ENCODE measurements at places on chromosomes 5 and 9.

DNA sequence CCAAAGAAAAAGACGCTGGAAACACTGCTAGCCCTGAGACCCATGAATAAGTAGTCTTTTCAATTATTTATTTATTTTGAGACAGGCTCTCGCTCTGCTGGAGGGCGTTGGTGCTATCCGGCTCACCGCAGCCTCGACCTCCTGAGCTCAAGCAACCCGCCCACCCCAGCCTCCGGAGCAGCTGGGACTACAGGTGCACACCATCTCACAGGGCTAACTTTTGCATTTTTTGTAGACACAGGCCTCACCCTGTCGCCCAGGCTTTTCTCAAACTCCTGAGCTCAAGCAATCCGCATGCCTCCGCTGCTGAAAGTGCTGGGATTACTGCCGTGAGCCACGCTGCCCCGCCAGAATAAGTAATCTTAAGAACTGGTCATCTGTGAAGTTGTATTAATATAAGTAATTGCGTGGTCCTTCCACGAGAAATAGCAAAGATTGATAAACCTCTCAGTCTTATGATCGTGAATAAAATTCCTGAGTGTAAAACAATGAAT lies 1.6 kb downstream of the ANXA2R start:
- H3K4me3 ChIP-seq: peak overlapping the region; percentile 17
- peak; percentile 84 for DNase-seq
- no peaks in the 10 kb centered on the region for H3K27me3 ChIP-seq
- peaks cover 79% of the 10 kb centered on the region for H3K4me1 ChIP-seq
- H3K27ac ChIP-seq: peak overlapping the region; percentile 98

- no peak overlapping the region for H3K4me3 ChIP-seq
- DNase-seq: no peak
- no peaks in the 10 kb centered on the region for H3K36me3 ChIP-seq
- H3K27me3 ChIP-seq: no peaks in the 10 kb centered on the region
- H3K27ac ChIP-seq: no peak overlapping the region
Measured at GRCh38 chr9:79768194-79768593, 196.4 kb downstream of the TLE4 start.

- peak; percentile 34 for DNase-seq
- no peak overlapping the region for H3K4me3 ChIP-seq
- H3K4me1 ChIP-seq: peaks cover 11% of the 10 kb centered on the region
- H3K27me3 ChIP-seq: no peaks in the 10 kb centered on the region
- H3K27ac ChIP-seq: peak overlapping the region; percentile 38
Measured at GRCh38 chr5:136057401-136058038, 28.7 kb downstream of the TGFBI start.

GRCh38 chr9:69582018-69582417 lies 90.2 kb downstream of the APBA1 start:
- H3K4me1 ChIP-seq: no peaks in the 10 kb centered on the region
- no peak for DNase-seq

GRCh38 chr5:179798771-179799643 lies 5.2 kb downstream of the LTC4S start:
- peak; percentile 69 for DNase-seq
- H3K4me3 ChIP-seq: no peak overlapping the region
- no peaks in the 10 kb centered on the region for H3K27me3 ChIP-seq
- peaks cover 28% of the 10 kb centered on the region for H3K4me1 ChIP-seq
- no peak overlapping the region for H3K27ac ChIP-seq

All from spleen (tissue), 13 donors.